CD4-positive, alpha-beta T cell treated with Interleukin-6 at 100 ng/mL for 8 hours (primary cell): ENCODE measurements at places on chromosomes 5 and 9.

DNA sequence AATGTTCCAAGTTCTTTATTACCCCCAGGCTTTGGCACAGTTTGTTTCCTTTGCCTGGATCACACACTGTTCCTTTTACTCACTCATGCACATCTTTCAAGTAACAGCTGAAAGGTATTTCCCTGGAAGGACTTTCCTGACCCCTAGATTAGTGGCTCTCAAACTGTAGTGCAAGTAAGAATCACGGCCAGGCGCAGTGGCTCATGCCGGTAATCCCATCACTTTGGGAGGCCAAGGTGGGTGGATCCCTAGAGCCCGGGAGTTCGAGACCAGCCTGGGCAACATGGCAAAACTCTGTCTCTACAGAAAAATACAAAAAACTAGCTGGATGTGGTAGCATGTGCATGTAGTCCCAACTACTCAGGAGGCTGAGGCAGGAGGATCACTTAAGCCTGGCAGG is 19.1 kb upstream of the DELE1 start:
- no peak for DNase-seq

DNA sequence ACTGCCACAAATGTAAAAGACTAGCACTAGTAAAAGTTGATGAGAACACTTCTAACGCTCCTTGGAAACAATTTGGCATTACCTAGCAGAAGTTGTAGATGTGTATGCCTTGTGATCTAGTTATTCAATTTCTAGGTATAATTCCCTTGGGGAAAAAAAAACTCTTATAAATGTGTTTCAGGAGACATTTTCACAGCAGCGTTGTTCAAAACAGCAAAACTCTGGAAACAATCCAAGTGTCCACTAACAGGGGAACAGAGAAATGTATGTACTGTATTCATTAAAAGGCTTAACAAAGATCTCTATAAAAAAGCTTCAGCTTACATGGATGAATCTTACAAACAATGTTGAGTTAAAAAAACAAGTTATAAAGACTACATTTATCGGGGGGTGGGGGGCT is 30.4 kb downstream of the NR3C1 start:
- no peak for DNase-seq

DNA sequence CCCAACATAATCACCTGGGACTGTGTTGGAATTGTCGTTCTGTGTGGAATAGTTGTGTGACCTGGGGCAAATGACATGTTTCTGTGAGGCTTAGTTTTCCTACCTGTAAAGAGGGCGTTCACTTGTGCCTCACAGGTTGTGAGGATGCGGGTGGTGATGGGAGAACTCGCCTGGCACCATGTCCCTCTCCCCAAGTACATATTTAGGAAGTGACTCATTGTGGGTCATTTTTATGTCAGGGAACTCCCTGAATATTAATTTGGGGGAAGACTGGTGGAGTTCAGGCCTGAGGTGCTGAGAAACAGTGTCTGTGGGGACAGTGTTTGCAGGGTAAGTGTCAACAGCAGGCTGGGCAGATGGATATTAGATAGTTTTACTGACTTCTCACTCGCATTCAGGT is 144.7 kb downstream of the KDM4C start:
- no peak for DNase-seq

GRCh38 chr5:93567424-93567823 is 13.6 kb downstream of the NR2F1-AS1 start:
- no peak for DNase-seq

DNA sequence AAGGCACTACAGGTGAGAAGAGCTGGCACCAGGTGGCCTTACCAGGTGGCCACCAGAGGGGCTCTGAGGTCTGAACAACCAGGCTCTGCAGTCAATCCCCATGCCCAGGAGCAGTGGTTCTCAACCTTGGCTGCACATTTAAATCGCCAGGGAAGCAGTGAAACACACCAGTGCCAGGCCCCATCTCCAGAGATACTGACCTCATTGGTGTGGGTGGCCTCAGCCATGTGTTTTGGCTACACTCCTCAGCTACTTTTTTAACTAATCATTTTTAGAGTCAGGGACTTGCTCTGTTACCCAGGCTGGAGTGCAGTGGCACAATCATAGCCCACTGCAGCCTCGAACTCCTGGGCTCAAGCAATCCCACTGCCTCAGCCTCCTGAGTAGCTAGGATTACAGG is 56.0 kb downstream of the GABBR2 start:
- DNase-seq: no peak

DNA sequence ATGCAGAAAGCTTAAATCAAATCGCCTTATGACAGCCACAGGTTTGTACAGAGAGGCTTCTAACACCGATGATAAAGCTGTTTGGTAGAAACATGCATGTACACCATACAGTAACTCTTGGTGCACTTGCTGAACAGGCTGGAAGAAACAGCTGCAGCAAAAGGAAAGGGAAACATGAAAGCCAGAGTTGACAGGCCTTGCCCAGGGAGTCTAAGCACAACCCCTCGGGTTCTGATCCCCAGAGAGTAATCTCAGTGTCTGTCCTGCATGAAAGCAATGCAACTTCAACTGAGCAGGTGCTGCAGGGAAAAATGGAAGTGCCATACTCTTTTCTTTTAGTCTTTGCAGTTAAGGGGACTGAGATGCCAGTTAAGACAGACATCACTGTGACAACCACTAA is 419.9 kb downstream of the BNC2 start:
- no peak for DNase-seq

- DNase-seq: no peak
These were observed 75.4 kb upstream of the MAN2A1 start for GRCh38 chr5:109614301-109614700.

- no peak for DNase-seq
These were observed 35.6 kb upstream of the ADAMTS16 start for GRCh38 chr5:5104550-5104949.
